ENCODE measurements at places on chromosomes 12 and 14. TPM values are rescaled to one million over a fixed set of nuclear protein-coding genes. Genes with fewer than 3 reads are reported as not detected.

The KLRG1 gene
- 0.43 TPM for polyA plus RNA-seq

The GLI1 gene
- polyA plus RNA-seq: 5.9 TPM

The GOLGA3 gene
- polyA plus RNA-seq: 23.6 TPM

The TEX52 gene
- polyA plus RNA-seq: not detected

The PTPRB gene
- 1.7 TPM for polyA plus RNA-seq

The EIF2S3B gene
- polyA plus RNA-seq: 0.65 TPM

The HCAR3 gene
- not detected for polyA plus RNA-seq

The TMEM233 gene
- not detected for polyA plus RNA-seq

The PAH gene
- polyA plus RNA-seq: not detected

The RNU4-1 gene
- not detected for polyA plus RNA-seq

The ANKRD33 gene
- not detected for polyA plus RNA-seq

The CLEC4D gene
- not detected for polyA plus RNA-seq

The OR6C2 gene
- not detected for polyA plus RNA-seq

The TROAP gene
- polyA plus RNA-seq: 24.8 TPM

The AQP2 gene
- not detected for polyA plus RNA-seq

The EMP1 gene
- polyA plus RNA-seq: 228 TPM

The SLC10A1 gene
- not detected for polyA plus RNA-seq

The LRP1-AS gene
- polyA plus RNA-seq: not detected

The RXYLT1 gene
- polyA plus RNA-seq: 7.3 TPM

The RASAL1 gene
- polyA plus RNA-seq: not detected

The GPX2 gene
- not detected for polyA plus RNA-seq

The NRL gene
- polyA plus RNA-seq: 0.91 TPM

The GALNT16 gene
- 1.7 TPM for polyA plus RNA-seq

The IGF1 gene
- polyA plus RNA-seq: 2.4 TPM

The PRPH gene
- polyA plus RNA-seq: not detected

The PZP gene
- polyA plus RNA-seq: not detected

The KRT75 gene
- polyA plus RNA-seq: not detected

The CLEC12A gene
- polyA plus RNA-seq: not detected

The TRPV4 gene
- polyA plus RNA-seq: 13.4 TPM

The CDK2 gene
- 56.6 TPM for polyA plus RNA-seq

The LIN7A gene
- polyA plus RNA-seq: 24.0 TPM

The NYNRIN gene
- polyA plus RNA-seq: 10.1 TPM

The GLT1D1 gene
- not detected for polyA plus RNA-seq

The JPH4 gene
- not detected for polyA plus RNA-seq

The SMCO2 gene
- 0.09 TPM for polyA plus RNA-seq

The DIO3 gene
- not detected for polyA plus RNA-seq

The CD4 gene
- 0.42 TPM for polyA plus RNA-seq

The FOXG1 gene
- not detected for polyA plus RNA-seq

The ERBB3 gene
- polyA plus RNA-seq: 4.7 TPM

The TAS2R9 gene
- not detected for polyA plus RNA-seq

The SCNN1A gene
- 0.36 TPM for polyA plus RNA-seq

The PRB2 gene
- polyA plus RNA-seq: not detected

The TGM1 gene
- 0.97 TPM for polyA plus RNA-seq

The PIWIL1 gene
- not detected for polyA plus RNA-seq

The ESR2 gene
- polyA plus RNA-seq: not detected

The RASSF8 gene
- 35.8 TPM for polyA plus RNA-seq

The BATF gene
- polyA plus RNA-seq: not detected

The CCDC38 gene
- not detected for polyA plus RNA-seq

The PALS1 gene
- 9.3 TPM for polyA plus RNA-seq

The SLC7A7 gene
- polyA plus RNA-seq: 9.4 TPM

The KIF26A gene
- polyA plus RNA-seq: 0.06 TPM

The ZDHHC22 gene
- polyA plus RNA-seq: not detected

The TAS2R14 gene
- 1.3 TPM for polyA plus RNA-seq

The KLHL33 gene
- 0.12 TPM for polyA plus RNA-seq

The GPR33 gene
- polyA plus RNA-seq: not detected

The SLC35F4 gene
- not detected for polyA plus RNA-seq

The TMEM229B gene
- 0.25 TPM for polyA plus RNA-seq

The LMO3 gene
- not detected for polyA plus RNA-seq

Data from BJ (cell line).